Activated CD4-positive, alpha-beta T cell treated with anti-CD3 and anti-CD28 coated beads for 48 hours (primary cell): ENCODE measurements at places on chromosomes 1 and 21.

GRCh38 chr1:233572896-233573295 lies 41.0 kb upstream of the KCNK1 start:
- no peak for DNase-seq

- DNase-seq, result no peak
These were observed 165.8 kb upstream of the CAMK1G start for GRCh38 chr1:209417761-209418160.

GRCh38 chr1:233290396-233291034 lies 5.0 kb downstream of the PCNX2 start:
- DNase-seq, result no peak

DNA sequence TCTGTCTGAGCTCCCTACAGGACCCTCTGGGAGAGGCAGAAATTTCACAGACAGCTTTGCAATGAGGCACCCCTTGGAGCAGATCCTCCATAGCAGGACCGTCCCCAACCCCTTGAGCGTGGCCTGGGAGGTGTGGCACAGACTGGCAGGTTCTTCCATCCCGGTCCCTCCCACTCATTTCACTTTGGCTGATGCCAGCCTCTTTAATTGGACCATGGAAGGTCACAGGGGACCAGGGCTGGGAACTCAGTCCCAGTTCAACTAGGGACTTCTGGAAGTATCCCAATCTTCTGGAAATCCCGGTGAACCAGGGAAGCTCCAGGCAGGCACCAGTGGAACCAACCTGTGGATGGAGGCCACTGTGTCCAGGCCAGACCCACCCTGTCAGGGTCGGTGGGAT lies 83.7 kb downstream of the SPSB1 start:
- no peak for DNase-seq

DNA sequence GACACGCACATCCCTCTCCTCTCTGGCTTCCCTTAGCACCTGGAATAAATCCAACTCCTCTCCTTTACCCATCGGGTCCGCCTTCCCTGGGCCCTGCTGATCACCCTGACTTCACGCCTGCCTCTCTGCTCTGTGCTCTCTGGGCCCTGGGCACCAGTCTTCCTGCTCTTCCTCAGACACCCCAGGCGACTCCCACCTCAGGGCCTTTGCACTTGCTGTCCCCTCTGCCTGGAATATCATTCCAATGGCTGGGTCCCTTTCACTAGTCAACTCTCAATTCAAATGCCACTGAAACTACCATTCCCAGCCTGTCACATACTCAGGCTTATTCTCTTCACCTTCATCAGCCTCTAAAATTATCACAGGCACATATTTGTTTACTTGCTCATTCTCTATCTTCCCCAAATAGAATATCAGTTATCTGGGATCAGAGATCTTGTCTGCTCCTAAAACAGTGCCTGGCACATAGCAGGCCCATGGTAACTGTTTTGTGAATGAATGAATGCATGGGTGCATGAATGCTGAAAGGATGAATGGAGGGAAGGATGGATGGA lies 27.2 kb upstream of the SELENON start:
- DNase-seq, result no peak

DNA sequence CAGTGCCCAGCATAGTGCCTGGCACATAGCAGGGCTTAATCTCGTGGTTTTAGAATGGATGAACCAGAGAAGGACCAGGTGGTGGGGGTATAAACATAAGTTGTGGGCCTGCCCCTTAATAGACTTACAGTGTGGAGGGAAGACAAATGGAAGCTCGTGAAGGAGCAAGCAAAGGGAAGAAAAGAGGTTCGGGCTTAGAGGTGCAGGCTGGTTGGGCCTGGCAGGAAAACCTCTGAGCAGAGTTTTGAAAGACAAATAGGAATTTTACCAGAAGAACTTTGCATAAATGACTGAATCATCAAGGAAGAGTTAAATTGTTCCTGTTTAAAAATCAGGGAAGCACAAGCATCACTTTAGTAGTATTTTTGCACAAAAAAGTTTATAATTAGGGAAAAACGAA lies 4.5 kb downstream of the RHOU start:
- no peak for DNase-seq

DNA sequence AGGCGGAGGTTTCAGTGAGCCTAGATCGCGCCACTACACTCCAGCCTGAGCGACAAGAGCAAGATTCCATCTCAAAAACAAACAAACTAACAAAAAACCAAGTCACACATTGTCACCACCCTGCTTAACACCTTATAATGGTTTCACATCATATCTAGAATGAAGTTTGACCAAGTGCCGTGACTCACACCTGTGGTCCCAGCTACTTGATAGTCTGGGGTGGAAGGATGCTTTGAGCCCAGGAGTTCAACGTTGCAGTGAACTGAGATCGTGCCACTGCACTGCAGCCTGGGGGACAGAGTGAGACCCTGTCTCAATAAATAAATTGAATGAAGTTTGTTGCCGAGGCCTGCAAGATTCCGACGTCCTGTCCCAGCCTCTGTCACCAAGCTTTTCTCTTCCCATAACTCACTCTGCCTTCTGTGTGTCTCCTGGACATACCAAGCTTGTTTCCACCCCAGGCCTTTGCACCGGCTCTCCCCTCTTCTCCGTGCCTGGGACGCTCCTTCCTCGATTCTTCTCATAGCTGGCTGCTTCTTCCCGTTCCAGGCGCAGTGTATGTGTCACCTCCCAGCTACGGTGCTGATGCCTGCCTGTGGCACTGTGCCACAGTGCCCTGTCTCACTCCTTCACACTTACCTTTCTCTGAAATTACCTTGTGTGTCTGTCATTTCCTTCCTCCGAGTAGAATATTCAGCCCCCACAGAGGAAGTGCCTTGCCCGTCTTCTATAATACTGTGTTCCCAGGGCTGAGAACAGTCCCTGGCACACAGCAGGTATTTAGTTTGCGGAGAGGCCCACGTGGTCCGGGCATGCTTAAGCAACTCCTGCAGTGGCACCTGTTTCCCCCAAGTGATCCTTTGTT lies 3.8 kb upstream of the SELENON start:
- DNase-seq, result peak; percentile 72

DNA sequence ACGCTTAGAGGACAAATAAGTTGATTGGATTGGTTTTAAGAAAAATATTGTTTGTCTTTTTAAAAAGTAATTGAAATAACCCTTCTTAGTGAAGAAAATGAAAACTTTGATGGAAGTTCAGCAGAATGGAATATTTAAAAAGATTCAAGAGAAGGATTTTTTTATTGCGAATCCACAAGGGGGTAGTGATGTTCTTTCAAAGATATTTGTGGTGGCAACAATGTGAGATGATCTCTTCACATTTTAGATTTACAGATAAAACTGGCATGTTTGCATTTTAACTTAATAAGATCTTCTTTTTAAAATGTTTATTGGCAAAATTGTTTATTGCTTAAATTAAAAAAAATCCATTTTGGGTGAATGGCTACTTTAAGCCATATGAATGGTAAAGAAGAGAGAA lies 8.9 kb downstream of the CAMTA1 start:
- no peak for DNase-seq

- DNase-seq, result no peak
These were observed 47.9 kb downstream of the SLC19A1 start for GRCh38 chr21:45494135-45494850.

GRCh38 chr1:19028546-19029129 lies 72.2 kb upstream of the IFFO2 start:
- DNase-seq, result no peak

DNA sequence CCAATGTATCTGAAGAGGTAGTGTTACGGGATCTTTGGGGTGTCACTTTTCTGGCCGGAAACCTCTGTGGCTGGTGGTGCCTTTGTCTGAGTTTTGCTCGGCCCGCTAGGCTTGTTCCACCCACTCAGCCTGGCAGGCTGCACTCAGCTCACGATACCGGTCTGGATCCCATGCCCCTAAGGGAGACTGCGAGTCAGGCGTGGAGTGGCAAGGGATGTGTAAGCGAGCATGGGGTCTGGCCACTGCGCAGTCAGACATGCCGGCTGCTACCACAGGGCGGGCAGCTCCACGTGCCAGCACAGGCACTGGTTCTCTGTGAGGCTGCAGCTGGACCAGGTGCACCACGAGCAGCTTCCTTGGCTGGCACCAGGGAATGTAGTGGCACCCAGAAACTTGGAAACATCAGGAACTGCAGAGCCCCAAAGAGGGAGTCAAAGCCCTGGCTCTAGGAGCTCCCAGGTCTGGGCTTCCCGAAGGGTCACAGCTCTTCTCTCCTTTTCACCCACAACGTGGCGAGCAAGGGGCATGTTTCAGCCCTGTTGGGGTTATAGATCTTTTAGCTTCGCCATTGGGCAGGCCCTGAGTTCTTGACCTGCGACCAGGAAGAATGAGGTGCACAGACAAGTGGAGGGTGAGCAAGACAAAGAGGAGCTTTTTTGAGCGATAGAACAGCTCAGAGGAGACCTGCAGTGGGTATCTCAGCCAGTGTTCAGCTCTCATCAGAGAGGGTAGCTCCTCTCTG lies 23.8 kb upstream of the LRRC8C start:
- peak; percentile 81 for DNase-seq

GRCh38 chr1:107474877-107475612 lies 334.2 kb downstream of the NTNG1 start:
- no peak for DNase-seq

DNA sequence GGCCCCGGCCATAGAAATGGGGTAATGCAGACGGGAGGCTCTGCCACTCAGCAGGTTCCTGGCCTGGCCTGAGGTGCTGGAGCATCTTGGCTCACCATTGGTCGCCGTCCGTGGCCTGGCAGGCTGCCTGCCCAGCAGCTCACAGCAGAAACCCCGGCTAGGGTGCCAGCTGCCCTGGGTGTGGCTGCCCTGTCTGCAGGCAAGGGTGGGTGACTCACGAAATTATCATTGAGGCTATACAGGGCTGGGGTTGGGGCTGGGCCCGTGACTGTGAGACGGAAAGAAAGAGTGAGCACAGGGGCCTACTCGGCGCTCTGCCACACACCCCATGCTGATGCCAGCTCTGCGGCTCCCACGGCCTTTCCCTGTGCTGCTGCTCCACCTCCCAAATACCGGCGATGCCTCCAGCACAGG lies 8.0 kb upstream of the PKP1 start:
- DNase-seq, result no peak

GRCh38 chr21:33775100-33775828 lies 133.0 kb downstream of the ITSN1 start:
- DNase-seq, result no peak

DNA sequence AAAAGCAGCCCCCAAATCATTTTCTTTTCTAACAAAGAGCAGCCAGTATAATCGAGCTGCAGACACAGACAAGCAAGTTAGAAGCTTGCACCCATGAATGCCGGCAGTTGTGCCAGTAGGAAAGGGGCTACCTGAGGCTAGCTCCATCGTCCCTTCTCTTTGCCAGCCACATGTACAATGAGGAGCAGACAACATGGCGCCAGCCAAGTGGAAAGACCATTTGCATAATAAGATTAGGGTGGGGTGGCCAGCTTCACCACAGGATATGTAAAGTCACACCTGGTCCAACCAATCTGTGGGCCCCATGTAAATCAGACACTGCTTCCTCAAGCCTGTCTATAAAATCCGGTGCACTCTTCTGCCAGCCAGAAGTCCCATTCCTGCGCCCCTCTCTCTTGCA lies 103.7 kb downstream of the CCDC185 start:
- no peak for DNase-seq

GRCh38 chr1:67332653-67333529 lies 25.2 kb downstream of the IL12RB2 start:
- no peak for DNase-seq

DNA sequence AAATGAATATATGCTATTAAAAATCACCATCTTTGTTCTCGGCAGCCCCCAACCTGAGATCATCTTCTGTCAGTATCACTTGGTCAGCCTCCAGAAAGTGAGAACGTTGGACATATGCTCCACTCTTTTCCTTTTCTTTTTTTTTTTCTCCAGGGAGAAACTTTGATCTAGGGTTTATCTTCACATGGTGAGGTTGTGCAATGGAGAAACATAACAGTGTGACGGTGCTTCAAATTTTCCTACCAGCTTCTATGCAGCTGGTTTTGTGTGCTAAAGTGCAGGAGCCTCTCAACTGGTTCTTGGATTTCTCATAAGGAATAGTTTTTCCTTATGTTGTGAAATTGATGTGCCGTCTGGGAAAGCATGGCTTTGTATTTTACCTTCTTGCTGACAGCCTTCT lies 1202.9 kb downstream of the NCAM2 start:
- no peak for DNase-seq

DNA sequence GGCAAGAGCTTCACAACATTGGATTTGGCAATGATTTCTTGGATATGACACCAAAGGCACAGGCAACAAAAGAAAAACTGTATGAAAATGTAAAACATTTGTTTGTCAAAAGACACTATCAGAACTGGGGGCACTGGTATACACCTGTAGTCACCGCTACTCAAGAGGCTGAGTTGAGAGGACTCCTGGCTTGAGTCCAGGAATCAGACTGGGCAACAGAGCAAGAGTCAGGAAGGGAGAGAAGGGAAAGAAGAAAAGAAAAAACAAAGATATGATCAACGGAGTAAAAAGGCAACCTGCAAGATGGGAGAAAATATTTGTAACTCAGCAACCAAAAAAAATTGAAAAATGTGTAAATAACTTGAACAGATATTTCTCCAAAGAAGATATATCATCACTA lies 6.0 kb upstream of the TUT4 start:
- no peak for DNase-seq

DNA sequence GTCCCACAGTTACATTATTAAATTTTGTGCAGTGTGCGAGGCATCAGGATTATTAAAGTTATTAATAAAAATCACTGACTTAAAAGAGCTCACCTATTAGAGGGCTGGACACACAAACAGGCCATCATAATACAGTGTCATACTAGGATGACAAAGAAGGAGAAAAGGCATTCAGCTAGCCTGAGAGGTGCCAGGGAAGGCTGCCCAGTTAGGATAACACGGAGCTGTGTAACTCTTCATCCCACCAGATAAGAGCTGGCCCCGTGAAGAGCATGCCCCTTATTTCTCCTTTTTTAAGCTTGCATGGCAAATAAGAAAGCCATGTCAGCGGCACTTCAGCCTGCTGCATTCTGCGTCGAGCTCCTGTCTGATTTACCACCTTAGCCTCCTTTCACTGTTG lies 109.5 kb downstream of the KCNK1 start:
- no peak for DNase-seq

DNA sequence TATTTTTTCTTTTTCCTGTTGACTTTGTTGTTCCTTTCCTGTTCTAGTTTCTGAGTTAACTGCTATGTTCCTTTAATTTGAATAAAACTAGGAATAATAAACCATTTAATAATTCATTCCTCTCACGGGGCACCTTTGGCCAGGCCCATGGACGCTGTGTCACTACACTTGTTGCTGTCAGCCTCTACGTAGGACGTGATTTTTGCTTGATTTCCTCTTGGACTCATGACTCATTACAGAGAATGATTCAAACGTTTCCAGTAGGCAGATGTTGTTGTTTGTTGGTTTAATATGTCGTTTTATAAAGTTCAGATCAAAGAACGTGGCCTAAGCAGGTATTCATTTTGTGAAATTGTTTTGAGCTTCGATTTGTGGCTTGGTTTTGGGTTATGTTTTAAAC lies 9.1 kb upstream of the SLC19A1 start:
- peak; percentile 64 for DNase-seq

GRCh38 chr1:161215076-161215475 lies at the start of gene FCER1G:
FCER1G (plus strand) TSS chr1:161215295; CDS start chr1:161215322, 27 bp downstream.
- DNase-seq, result no peak

GRCh38 chr1:53091841-53092645 lies 30.0 kb downstream of the PODN start:
- DNase-seq, result no peak
